ENCODE measurements at places on chromosomes 3 and 15.

- DNase-seq: no peak
These were observed 89.4 kb downstream of the COL6A6 start for GRCh38 chr3:130606336-130606735.

GRCh38 chr3:39108200-39108710 is 775 bp downstream of the TTC21A start:
- no peak for DNase-seq

DNA sequence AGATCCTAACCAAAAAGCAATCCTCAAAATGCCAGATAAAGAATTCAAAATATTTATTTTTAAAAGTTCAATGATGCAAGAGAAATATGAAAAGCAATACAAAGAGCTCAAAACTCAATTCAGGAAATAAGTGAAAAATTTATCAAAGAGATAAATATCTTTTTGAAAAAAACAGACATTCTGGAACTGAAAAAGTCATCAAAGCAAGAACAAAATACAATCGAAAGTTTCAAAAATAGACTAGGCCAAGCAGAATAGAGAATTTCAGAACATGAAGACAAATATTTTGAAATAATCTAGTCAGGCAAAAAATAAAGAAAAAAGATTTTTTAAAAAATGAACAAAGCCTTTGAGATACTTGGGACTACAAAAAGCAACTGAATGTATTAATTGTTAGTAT is 83.4 kb upstream of the STT3B start:
- no peak for DNase-seq

DNA sequence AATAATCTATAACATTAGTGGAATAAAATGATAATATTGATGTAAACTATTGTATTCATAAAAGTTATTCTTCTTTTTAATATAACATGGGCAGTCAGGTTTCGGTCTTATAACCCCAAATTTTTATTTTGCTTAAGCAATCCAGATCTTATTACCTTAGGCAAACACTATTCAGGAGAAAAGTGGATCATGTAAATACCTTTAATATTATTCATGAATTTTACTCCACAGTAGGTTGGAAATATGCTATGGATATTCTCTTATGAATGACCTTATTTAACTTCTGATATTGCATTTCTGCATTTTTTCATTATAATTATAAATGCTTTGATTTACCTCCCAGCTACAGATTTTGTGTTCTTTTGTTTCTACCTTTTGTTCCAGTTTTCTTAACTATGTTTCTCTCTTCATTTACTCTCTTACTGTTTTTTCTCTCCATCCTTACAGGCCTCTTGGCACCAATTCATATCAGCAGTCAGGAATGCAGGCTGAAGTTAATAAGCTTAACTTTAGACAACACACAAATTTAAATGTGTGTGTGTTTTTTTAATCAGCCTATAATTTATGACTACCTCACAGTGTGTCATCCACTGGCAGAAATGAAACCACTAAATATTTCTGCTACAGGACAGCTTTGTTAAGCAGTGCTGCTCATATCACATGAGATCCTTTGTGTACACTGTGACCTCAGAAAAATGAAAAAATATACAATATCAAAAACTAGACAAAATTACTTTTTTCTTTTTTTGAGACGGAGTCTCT is 111.0 kb downstream of the NSUN3 start:
- DNase-seq: no peak

GRCh38 chr3:27594096-27594690 is 110.0 kb upstream of the SLC4A7 start:
- no peak for DNase-seq

- DNase-seq: peak; percentile 13
These were observed 48.6 kb downstream of the CHST2 start for GRCh38 chr3:143167969-143168854.

DNA sequence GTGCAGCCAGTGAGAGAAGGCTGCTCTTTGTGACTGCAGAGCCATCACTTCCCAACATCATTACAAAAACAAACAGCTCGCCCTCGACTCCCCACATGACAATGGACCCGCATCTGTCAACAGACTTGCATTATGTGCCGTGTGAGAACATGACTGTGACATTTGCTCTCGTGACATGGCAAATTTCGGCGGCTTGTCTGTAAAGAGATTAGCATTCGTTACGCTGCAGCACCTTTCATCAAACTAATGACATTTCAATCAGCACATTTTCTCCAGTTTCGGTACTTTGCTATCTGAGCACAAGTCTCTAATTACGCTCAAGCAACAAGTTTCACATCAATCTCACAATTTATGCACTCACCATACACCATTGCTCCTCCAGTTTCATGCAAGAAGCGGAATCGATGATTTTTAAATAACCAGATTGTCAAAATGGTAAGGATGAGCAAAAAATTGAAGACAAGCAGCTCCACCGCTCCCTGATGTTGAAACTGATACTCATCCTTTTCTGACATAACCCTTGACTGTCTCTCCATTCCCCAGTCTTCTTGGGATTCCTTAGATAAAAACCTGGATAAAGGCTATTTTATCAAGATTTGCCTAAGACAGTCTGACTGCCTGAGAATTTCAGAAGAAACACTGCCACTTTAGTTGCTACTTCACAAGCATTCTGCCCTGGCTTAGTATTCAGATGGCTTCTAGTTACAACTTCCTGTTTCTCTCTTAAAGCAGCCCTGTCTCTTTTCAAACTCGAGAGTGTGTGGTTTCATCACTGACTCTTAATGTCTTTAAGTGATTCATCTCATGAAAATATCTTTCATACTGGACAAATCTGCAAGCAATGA is at the start of gene SLC9A9:
Gene SLC9A9, minus strand, starts transcription at position 682 of the 845 bp plus-strand sequence. Its CDS starts 146 bp downstream, at position 536.
- peak; percentile 9 for DNase-seq

DNA sequence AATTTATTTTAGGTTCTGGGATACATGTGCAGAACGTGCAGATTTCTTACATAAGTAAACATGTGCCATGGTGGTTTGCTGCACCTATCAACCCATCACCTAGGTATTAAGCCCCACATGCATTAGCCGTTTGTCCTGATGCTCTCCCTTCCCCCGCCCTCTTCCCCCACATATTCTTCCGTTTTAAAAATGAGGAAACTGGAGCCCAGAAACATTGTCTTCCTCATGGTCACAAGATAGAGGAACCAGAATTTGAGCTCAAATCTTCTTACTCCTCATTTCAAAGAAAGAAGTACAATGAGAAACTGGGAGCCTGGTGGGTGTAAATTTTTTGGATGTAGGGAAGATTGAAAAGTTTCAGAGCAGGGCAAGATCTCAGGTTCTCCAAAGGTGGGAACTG is 56.1 kb upstream of the USP3 start:
- DNase-seq: no peak

- no peak for DNase-seq
These were observed 47.9 kb downstream of the TM2D3 start for GRCh38 chr15:101604124-101604874.

GRCh38 chr15:43237842-43238470 is 17.1 kb upstream of the EPB42 start:
- DNase-seq: no peak

- DNase-seq: no peak
These were observed 84.1 kb upstream of the ANKRD34C start for GRCh38 chr15:79198461-79198860.

DNA sequence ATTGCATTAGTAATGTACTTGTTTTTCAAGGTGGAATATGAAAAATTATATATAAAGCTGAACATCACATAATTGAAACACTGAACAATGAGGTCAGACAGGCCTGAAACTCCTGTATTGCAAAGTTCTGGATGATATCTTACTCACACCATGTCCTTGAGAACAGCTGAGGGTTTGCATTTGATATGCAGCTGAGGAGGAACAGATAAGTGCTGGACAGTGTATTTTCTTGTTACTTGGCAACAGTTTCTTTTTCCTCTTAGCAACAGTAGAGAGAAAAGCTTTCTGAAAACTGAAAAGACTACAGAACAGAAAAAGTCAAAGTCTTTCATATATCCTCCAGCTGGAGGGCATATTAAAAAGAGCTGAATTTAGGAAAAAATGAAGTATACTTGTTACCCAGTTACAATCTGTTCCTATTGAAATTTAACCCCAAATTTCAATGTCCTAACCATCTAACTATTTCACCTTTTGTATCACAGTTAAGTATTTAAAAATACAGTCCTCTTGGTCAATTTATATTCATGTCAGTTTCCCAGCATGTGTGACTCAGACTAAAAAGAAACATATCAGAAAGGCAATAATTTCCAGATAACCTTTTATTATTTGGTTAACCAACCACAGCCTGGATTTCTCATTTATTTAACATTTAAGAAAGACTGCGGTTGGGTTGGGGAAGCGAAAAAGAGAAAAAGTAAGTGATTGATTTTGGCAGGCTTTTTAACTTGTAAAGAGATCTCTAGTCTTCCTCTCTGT is 733.0 kb upstream of the DPPA4 start:
- DNase-seq: no peak

GRCh38 chr3:72624656-72625055 is 223.6 kb downstream of the SHQ1 start:
- no peak for DNase-seq

DNA sequence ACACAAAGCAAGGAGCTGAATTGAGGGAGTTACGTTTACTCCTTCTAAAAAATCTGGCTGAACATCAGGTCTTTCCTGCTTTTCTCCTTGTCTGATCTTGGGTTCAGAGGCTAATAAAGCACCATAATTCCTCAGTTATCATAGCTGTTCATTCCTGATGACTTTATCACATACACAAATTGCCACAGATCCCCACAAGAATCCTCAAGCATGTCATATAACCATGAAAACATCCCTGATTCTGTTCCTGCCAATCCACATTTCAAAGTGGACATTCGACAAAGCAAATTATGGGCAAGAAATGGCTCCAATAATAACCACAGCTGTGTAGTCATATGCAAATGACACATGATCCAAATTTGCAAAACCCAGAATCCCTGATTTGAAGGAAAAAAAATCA is 321.3 kb downstream of the MEX3B start:
- DNase-seq: no peak

GRCh38 chr15:58690703-58691102 is 58.8 kb downstream of the ADAM10 start:
- no peak for DNase-seq

- DNase-seq: no peak
These were observed 392.5 kb upstream of the RARB start for GRCh38 chr3:25035526-25035925.

- DNase-seq: no peak
These were observed 10.1 kb downstream of the TERC start for GRCh38 chr3:169754711-169755110.

- DNase-seq: no peak
These were observed 8.0 kb downstream of the TMIE start for GRCh38 chr3:46709157-46709654.

GRCh38 chr15:89673165-89673512 is 6.0 kb downstream of the PLIN1 start:
- peak; percentile 15 for DNase-seq

DNA sequence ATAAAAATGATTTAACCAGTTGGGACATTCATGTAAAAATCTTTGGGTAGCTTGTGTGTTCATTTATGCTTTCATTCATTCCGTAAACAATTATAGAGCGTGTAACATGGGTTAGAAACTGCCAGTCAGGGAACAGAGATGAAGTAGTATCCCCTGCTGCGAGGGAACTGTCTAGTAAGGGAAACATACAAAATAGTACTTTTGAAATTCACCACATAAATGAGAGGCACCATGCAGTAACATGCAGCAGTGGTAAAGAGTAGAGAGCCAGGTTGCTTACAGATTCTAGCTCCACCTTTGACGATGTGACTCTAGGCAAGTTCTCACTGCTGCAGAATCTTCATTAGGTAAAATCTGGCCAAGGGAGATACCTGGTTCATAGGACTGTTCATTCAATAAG is 938 bp downstream of the DZIP3 start:
- DNase-seq: no peak

DNA sequence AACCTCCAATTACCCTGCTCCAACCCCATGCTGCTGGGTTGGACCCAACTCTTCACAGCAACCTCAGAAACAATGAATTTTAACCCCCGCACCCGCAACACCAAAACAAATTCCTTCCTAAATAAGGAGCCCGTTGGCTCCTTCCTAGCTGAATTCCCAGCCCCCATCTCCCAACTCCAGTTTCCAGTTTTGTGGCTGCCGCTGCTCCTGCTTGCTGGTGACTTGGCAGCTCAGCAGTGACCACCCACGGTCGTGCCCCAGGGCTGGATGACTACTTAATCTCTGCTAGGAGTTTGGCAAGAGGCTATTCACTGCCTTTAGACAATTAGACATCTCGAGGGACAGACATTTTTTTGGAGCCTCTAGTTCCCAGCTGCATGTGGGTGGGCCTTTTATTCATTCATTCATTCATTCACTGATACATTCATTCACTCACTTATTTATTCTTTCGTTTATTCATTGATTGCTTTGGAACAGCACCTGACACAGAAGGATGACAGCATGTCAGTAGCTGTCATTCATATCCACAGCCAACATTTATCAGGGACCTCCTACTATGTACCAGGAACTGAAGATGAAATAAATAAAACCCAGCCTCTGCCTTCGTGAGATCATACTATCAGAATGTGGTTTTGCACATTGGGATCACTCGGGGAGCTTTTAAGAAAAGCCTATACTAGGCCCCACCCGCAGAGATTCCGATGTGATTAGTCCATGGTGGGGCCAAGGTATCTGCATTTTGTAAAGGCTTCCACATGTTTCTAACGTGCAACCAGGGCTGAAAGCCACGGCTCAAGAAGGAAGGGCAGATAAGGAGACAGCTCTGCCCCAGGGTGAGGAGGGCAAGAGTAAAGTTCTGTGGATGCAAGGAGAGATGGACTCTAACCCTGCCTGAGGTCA is 256.5 kb downstream of the SHQ1 start:
- no peak for DNase-seq

DNA sequence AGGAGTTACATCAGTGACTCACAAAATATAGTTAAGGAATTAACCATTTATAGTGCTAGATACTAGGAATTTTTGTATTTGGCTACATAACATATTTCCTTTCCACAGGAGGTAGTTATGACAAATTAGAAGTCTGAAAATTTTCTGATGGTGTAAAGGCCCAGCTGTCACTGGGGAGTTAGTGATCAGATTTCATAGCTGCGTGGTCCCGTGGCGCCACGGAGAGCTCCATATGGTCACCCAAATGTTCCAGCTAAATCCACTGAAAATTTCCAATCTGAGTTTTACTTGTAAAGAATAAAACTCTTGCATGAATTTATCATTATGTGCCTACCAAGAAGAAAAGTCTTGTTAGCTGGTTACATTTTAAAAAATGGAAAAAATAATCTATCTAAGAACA is 368.9 kb upstream of the PLSCR5 start:
- no peak for DNase-seq

GRCh38 chr3:86982883-86983282 is 8.1 kb downstream of the VGLL3 start:
- no peak for DNase-seq

DNA sequence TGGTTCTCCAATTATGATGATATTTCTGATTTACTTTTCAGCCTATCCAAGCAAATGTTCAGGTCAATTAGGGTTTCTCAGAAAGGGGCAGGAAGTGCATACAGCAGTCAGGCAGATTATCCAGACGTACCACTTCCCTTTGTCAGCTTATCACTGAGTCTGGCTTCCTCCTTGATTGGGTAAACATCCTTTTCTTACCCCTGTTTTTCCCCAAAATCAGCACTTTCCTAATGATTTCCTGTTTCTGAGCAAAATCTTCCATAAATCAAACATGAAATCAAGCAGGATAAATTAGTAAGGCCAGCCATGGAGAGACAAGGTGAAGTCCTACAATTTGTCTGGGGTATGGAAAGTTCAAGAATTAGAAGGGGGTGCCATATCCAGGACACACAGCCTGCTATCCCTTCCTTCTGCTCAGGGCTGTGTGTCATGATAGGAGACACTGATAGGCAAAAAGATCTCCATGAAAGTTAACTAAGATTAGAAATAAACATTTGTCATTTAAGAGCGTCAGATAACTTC is 29.0 kb downstream of the ADIPOQ start:
- DNase-seq: no peak
